Kidney capillary endothelial cell (primary cell): ENCODE measurements at places on chromosomes 3 and 15.

GRCh38 chr15:79023546-79023890 lies 67.1 kb downstream of the RASGRF1 start:
- no peak for DNase-seq

- DNase-seq = no peak
Observed at GRCh38 chr3:9795207-9795606, 2.3 kb downstream of the ARPC4 start.

DNA sequence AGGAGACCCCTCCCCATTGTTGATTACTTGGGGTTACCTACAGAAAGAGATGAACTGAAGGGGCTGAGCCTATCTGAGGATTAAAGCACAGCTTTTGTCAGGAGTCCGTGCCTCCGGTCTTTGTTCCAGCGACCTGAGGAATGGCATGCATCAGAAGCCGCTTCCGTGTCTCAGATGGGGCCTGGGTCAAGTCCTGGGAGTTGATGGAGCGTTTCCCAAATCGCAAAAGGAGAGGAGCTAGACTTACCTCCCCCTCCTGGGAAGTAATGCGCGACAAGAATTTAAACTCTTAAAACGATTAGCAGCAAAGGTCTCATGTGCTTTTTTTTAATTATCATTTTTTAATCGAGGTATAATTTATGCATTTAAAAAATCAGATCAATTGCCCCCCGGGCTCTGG lies 983 bp upstream of the ALDH1A3 start:
- no peak for DNase-seq

DNA sequence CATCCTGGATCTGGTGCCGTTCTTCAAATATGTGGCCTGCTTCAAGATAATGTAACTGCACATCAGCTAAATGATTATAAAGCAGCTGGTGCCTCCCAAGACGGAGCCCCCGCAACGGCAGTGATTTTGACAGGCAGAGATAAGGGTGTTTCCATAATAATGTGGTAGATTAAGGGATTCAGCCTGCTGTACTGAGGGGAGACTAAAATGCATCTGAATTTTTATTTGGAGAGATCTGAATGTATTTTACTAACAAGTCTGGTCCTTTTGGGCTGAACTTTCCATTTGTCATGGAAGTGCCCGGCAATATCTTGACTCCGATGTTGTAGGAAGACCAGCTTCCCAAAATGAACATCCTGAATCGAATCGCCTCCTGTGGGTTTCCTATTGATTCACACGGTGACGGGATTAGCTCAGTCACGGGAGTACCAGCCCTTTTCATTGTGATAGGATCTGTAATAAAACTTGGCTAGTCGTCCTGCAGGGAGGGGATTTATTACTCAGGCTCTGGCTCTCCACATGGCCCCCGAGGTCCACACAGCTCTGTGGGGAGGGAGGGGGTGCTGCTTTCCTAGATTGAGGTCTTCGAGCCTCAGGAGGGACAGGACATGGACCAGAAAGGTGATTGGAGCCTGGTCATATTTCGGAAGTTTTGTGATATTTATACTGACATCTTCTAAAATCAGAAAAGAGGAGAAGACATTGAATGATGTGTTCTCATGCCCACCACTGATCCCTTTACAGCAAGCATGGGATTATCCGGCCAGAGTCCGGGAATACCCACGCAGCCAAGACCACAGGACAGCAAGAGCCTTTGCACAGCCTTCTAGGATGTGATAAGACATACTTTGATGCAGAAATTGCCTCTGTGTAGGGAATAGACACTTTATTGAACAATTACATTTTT lies 2.5 kb upstream of the PCSK6 start:
- DNase-seq = no peak

GRCh38 chr3:120678331-120678947 lies 3.6 kb downstream of the HGD start:
- DNase-seq = peak; percentile 60

GRCh38 chr15:89192766-89193165 lies 28.6 kb downstream of the RLBP1 start:
- no peak for DNase-seq

- no peak for DNase-seq
Observed at GRCh38 chr15:71338827-71339542, 223.7 kb downstream of the THSD4 start.

GRCh38 chr3:11808231-11808630 lies 38.5 kb downstream of the TAMM41 start:
- DNase-seq = no peak

DNA sequence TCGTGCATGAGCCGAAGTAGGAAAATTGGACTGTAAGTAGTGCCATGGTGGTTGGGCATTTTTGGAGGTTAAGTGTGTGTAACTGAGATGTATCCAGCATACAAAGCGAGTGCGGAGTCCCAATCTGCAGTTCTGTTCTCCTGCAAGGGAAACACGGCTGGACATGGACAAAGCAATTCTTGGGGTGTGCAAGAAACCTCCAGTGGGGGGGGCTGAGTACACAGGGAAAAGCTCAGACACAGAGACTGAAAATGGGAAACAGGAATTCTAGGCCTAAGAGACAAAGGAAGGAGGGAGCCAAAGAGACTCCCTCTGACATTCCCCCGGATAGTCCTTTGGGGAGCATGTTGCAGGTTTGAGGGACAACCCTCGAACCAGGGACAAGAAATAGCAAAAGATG lies 83.2 kb upstream of the PLSCR4 start:
- peak; percentile 10 for DNase-seq

- peak; percentile 26 for DNase-seq
Observed at GRCh38 chr15:60590935-60591495, 112.1 kb upstream of the ICE2 start.

DNA sequence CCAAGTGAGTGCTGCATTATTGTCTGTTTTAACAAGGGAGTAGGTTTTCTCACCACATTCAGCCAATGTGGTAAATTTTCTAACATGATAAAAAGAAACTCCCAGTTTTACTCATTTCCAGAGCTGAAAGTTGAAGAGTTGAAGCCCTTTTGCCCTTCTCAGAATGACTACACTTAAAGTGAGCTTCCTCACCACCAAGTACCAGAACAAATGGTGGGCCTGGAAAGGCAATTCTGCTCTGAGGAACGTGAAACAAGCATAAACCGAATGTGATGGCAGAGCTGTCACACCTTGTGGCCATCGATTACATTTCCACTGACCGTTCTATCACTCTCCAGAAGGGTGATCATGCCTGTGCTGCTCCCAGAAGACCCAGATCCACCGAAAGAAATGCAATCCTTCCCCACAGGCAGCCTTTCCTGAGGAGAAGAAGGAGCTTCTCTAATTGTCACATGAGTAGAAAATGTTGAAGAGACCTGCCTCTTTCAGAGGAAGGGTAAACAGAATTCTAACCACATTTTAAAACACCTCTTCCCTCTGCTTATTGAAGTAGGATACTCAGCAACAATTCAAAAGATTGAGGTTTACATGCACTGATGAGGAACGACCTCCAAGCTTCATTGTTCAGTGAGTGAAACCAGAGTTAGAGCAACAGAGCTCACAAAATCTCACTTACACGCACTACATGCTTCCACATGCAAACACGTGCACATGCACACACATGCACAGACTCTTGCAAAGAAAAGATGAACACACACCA lies 21.4 kb upstream of the CCR9 start:
- DNase-seq = no peak

DNA sequence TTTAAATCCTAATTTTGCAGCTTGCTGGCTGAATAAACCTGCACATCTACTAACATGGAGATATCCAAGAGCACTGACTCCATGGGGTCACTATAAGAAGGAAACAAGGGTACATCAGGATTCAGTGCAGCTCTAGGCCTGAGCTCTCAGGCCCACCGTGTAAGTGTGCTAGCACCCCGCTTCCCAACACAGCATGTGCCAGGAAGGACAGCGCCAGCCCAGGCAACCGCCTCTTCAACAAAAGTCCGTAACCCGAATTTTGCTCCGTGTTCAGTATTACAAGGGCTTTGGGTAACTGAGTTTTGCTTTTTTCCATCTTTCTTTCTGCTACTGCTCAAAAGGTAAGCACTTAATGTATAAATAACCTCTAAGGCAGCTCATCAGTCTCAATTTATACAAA lies 89.8 kb downstream of the LRIG1 start:
- no peak for DNase-seq

DNA sequence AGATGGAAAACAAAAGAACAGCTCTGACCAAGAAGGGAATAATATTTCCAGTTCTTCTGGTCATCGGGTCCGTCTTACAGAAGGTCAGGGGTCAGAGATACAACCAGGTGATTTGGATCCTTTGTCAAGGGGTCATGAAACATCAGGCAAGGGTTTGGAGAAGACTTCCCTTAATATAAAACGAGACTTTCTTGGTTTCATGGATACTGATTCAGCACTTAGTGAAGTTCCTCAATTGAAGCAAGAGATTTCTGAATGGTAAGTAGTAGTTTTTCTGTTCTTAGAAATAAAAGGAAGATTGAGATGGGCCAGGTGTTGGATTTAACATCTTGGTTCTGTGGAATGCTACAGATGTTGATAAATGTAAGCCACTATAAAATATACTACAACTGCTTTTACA lies 9.5 kb downstream of the MGA start:
- DNase-seq = no peak

GRCh38 chr15:51379390-51379789 lies 37.9 kb downstream of the GLDN start:
- no peak for DNase-seq

DNA sequence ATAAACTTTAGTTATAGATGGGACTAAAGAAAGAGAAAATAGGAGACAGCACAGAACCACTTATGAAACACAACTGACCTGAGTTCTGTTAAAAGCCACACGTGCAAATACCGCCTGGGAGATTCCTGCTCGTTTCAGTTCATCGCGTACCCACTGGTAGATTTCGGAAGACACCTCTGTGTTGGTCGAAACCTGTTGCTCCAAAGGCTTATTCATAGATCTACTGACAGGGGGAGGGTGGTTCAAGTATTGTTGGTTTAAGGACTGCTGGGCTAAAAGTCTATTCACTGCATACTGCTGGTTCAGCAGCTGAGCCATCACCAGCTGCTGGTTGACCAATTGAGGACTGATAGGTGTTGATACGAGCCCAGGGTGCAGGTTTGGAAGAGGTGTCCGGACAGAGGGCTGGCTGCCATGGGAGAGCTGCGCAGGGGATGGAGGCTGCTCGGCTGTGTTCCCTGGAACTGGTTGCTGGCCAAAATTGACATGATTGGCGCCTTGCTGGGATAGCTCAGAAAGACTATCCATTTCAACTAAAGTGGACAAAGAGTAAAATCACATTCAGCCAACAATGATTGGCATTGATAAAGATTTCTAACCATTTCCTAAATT lies 30.6 kb downstream of the SATB1 start:
- no peak for DNase-seq

DNA sequence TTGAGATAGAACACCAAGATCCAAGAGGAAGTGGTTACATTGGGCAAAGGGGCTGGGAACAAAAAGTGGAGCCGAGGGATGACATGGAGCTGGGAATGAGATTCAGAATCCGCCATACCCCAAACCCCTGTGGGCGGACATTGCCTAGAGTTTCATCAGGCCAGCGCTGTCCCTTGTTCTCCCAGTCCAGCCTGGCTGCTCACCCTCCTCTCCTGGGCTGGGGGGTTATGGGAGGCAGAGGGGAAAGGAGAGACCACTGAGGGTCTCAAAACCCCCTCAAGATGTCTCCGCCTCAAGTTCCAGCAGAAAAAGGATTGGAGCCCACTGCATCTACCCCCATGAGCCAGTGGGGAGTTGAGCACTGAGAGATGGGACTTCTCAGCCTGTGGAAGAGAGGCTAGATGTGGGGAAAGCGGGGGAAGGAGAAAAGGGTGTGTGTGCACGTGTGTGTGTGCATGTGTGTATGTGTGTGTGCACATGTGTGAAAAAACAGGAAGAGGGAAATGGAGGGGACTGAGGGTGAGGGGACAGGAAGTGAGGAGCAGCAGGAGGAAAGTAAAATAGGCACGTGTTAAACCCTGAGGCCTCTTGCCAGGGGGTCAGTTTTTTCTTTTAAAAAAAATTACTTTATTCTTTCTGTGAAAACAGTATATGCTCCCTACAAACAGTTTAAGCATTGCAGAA lies 14.3 kb downstream of the GRM2 start:
- no peak for DNase-seq

- DNase-seq = no peak
Observed at GRCh38 chr3:111723293-111724215, 128.4 kb upstream of the ZBED2 start.

DNA sequence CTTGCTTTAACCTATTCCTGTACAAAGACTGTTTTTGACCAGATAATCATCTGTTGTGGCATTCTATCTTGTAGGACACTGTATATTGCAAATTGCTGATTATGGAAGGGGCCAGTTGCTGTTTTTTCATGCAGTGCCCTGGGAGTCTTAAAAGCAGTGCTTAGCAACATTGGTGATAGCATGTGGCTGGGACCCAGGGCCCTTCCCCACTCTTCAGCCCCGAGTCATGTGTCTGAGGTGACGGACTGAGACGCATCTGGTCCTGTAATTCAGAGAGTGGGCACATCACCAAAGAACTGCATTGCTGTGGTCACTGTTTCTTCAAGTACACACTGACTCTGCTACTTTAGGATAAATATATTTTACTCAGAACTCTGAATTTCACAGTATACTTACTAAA lies 63.4 kb downstream of the SNRK start:
- no peak for DNase-seq

DNA sequence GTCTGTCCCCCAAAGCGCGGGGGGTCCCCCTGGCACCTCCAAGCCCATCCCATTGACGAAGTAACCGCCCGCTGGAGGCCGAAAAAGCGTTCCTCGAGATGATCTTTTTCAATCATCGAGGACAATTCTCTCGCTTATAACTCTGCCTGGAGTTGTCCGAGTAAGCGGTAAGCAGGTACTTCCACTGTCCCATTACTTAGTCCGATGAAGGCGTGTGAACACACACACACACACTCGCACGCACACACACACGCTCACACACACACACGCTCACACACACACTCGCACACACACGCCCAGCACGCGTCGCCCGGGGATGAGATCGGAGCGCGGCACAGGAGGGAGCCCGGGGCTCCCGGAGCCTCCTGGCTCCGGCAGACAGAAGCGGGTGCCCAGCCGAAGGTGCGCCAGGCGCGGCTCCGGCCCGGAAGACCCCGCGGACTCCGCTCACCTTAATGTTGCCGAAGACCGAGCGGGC lies 430 bp downstream of the SLCO2A1 start:
- no peak for DNase-seq

DNA sequence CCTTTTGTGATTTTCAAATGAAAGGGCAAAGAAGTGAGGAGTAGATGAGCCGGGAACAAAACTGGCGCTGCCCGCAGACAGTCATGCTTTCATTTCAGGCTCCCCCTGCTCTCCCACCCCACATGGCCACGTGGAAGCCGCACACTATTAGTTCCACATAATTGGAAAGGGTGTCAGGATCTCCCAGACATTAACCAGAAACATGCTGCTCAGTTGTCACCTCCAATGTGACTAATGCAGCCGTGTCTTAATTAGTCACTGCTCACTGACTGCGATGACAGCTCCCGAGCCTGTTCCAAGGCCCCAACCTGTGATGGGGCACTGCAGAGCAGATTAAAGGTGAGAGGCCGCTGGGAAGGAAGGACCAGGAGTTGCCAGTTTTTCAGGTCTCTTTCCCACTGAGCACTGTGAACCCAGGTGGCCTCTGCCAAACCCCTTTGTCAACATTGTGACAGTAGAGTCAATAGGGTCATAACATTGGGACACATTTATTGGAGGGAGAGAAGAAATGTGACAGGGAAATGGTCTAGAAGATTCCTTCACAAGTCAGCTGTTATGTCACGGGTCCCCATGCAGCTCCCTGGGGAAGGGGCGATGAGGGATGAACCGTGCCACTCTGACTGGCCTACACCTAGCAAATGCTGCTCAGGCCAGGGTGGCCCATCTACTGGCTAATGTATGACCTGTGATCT lies 38.6 kb upstream of the SFMBT1 start:
- no peak for DNase-seq
